ENCODE measurements at places on chromosomes 16 and 17.

DNA sequence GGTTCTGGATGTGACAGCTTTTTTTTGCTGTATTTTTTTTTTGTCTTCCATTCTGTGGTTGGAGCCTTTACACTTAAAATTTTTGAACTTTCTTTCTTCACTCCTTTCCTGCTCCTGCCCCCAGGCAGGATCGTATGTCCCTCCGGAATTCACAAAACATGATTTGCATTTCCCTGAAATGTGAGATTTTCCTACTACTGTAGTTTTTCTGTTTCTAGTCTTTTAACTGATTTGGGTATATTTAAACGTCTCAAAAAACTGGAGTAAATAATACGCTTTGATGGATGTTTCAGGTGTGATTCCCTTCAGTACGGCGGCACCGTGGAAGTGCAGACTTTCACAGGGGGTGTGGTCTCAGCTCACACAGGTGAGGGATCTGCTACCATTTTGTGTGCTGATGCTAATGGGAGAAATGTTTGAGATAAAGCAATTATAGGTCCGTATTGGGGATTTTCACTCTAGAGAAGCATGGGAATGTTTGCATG is 686 bp downstream of the SRCAP start:
- no peak for DNase-seq

GRCh38 chr17:12098568-12098967 is 77.9 kb downstream of the MAP2K4 start:
- DNase-seq = no peak

DNA sequence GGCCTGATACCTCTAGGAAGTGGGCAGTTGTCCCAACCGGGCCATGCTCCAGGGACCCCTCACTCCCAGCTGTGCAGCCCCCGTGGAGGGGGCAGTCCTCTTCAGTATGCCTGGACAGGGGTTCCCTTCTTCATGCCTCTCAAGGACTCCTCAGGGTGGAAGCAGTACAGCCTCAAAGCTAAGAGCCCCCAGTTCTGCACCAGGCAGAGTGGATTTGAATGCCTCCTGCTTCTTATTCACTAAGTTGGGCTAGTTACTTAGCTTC is 23.9 kb upstream of the ST6GALNAC1 start:
- no peak for DNase-seq

GRCh38 chr17:14228903-14229302 is 7.8 kb downstream of the CDRT15 start:
- DNase-seq = no peak

DNA sequence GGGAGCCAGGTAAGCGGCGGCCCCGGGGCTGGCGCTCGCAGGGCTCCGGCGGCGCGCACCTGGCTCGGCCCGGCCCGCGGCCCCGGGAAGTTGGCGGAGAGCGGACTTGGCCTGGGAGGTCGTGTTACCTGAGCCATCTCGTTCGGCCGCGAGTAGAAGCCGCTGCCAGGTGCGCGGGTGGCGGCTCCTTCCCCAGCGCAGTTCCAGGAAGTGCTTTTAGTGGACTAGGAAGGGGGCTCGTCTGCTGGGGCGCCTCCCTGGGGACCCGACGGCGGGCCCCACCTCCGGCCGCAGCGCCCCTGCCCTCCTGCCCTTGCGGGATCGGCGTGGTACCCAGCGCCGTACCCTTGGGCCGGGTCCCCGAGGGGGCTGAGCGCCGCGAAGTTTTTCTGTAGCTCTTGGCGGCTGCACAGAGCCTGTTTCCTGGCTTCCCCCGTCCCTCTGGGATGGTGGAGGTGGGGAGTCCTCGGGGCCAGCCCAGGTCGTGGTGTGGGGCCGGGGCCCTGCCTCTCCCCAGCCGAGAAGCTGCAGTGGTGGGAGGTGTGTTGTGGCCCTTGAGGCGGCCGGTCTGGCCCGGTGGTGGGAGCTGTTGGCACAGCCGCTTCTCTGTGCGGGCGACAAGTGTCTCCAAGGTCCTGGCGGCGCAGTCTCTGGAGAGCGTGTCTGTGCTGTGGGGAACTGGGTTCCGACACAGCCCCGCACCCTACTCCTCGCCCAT is 96.9 kb downstream of the RAB11FIP4 start:
- no peak for DNase-seq

- DNase-seq = no peak
Observed at GRCh38 chr16:85387171-85387507, 226.0 kb upstream of the GSE1 start.

DNA sequence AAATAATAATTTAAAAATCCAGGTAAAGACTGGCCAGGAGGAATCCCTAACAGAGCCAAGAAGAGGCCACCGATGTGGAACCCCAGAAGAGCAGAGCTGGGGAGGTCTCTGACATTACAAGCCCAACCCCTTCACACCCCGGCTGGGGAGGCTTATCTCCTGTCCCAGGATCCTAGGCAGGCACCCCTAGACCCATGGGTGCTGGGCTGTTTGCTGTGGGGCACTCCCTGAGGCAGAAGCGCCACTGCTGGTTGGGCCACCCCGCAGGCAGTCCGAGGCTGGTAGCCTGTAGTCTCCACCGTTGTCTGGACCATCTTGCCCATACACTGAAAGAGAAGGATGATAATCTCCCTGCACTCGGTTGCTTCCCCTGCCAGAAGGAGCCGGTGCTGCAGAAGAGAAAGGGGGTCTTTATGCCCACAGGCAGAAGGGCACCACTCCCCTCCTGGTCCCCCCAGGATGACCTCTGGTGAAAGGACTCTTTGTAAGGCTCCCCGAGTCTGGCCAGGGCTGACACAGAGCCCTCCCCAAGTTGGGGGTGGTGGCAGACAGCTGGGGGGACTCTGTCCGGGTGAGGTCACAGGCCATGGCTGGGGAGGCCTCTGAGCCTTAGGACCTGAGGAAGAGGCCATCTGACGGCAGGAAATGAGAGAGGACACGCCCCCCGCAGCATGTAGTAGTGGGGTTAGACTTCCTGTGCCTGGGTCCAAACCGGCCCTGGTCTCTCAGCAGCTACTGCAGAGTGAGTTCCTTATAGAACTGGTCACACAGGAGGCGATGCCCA is 34.2 kb downstream of the CFAP20 start:
- peak; percentile 42 for DNase-seq

DNA sequence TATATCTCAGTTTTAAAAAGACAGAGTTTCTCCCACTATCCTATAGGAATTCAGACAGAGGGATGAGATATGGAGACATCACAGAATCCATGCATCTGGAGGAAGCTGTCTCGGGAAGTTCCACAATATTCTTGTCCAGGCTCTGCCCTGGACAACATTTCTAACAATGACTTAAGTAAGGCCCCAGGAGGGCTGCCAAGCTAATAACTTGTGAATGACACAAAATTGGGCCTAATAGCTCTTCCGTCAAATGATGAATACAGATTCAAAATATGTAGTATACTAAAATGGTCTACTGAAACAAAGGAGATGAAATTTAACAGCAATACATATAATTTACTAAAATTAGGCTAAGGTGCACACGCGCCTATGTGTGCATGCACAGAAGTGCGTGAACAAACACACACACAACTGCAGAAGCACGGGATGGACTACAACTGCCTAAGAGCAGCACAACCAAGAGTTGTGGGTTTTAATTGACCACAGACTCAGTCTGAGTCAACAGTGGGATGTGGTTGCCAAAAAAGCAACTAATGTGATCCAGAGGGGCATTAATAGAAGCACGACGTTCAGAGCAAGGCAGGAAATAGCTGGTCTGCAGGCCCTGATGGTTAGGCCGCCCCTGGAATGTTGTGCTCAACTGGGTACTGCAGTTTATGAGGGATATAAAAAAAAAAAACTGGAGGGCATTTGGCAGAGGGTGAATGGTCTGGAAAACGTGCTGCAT is 26.3 kb upstream of the HS3ST2 start:
- DNase-seq = no peak

- no peak for DNase-seq
Observed at GRCh38 chr17:27581016-27581415, 50.0 kb upstream of the LGALS9 start.

GRCh38 chr16:70744366-70744765 is 56.6 kb downstream of the VAC14 start:
- no peak for DNase-seq

DNA sequence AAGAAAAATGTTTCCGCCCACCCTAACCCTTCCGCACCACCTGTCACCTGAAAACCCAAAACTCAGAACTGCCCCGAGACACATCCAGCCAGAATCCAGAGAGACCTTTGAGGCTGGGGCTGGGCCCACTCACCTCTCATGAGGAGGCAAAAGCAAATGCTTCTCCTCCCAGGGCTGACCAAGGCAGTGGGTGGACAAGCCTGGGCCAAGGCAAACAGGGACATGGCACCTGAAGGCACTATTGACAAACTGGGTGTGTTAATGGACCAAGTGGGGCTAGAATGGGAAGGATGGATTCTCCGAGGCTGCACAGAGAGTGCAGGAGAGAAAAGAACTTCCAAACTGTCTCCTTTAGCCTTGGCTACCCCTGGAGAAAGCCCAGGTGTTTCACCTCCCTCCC is 54.4 kb downstream of the SOX9 start:
- DNase-seq = no peak

DNA sequence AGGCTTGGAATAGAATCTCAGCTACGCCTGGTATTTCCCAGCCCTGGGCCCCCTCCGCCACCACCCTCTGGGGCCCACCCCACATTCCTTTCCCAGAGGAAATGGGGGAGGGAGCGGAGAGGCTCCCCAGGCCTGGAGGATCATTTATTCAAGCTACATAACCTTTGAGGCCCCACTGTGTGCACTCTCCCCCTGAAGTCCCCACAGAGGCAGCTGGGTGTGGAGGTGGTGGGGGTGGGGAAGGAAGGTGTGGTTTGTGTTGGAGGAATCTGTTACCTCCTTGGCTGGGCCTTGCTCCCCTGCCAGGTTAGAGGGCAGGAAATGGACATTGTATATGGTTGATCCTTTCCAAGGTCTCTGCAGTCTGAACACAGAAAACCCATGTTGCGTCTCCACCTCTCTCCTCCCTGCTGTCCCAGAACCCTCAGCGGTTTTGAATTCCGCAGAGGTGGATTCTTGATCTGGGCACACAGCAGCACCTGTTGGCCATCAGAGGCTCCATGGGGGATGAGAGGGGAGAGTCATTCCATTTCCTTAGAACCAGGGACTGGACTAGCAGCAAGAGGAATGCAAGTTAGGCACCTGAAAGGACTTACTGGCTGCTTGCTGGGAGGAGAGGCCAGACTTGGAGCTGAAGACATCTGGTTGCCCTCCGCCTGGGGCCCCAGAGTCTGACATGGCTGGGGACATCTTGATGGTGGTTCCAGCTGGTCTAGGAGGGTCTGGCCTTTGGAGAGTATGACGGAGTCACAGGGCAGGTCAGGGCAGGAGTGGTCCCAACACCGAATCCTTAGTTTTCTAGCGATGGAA is 23.0 kb downstream of the ARHGAP23 start:
- DNase-seq = no peak

DNA sequence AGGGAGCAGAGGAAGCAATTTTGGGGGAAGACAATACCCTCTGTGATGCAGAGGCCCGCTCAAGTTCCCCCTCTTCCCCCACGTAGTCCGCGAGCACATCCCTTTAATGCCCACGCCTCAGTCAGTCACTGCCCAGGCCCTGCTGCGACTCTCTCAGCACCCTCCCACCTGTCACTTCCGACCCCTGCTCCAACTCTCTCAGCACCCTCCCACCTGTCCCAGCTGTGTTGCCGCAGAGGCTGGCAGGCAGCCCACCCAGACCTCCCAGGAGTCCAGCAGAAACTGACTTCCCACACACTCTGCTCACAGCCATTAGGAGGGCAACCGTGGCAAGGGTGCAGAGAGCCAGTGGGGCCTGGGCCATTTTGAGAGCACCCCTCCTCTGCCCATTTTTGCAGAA is 92.7 kb downstream of the WSCD1 start:
- DNase-seq = no peak

- no peak for DNase-seq
Observed at GRCh38 chr17:82100502-82101298, 2.7 kb upstream of the FASN start.

GRCh38 chr17:66379996-66380395 is 77.6 kb downstream of the PRKCA start:
- DNase-seq = no peak

DNA sequence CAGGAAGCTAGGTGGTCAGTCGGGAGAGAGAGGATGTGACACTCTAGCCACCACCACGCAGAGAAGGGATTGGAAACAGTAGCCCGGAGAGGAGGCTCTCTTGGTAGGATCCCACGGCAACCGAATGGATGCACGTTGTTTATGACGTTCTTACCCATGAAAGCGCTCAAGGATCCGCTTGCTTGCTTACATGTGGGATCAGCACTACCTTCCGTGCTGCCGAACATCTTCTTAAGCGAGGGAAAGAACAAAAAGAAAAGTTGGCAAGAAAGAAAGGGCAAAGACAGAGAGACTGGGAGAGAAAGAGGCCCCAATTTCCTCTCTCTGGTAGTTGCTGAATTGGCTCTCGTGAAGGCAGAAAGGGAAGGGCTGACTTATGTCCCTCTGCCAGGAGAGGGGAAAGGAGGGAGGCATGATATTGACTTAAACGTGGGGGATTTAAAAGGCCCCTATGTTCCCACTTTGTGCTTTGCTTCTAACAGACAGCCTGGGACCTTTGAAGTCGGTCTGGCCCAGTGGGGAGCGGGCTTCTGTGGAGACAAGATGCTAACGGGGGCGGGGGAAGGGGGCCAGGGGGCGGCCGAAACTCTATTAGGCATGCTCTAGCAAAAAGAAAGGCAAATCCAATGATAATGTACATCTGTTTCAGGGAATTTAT is 35.4 kb downstream of the SNX20 start:
- no peak for DNase-seq

DNA sequence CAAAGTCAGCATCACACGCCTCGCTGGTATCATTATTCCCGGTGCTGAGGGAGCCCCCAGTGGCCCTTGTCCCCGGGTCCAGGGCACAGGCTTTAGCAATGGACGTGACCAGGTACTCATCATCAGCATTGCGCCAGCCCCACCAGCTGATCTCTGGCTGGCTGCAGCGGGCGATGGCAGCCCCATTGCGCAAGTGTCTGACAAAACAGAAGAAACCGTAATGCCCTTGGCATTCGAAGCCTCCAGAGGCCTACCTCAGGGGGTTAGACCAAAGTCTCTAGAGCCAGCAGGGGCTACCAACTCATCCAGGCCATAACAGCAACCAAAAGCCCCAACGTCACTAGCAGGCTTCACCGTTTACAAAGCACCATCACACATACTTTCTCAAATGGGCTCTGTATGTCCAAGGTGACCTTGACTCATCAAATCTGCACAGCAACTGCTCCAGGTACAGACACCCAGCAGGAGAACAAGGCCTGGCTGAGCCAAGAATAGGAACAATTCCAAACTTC is 7.3 kb downstream of the MTMR4 start:
- DNase-seq = no peak

DNA sequence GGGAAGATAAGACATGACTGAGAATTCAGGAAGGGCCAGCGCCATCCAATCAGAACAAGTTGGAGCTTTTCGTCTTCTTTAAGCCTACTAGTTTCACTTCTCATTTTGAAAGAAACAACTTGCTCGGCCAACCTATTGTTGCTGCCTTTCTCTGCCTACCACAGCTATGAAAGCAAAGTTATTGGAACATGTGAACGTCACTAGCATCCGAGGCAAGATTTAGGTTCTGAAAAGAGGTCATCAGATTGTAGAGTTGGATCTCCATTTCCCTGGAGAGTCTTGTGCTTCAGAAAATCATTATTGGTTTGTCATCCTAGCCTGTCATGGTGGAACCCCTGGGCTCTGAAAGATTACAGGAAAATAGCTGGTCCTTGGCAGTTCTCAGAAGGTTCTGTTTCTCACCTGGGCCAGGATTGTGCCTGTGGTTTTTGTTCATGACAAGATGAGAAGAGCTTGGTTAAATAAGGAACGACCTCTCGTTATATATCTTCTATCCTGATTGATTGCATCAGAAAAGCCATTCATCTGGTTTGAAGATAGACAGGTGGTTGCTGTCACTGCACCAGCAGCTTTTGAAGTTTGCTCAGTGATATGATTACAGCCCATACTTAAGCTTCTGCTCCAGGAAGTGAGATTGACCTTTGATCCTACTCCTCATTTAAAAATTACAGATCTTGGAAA is 25.3 kb downstream of the CDH13 start:
- DNase-seq = no peak
